ENCODE measurements at places on chromosomes 2 and 18.

GRCh38 chr2:95023222-95023597 lies 2.3 kb upstream of the MAL start:
- no peak for DNase-seq

DNA sequence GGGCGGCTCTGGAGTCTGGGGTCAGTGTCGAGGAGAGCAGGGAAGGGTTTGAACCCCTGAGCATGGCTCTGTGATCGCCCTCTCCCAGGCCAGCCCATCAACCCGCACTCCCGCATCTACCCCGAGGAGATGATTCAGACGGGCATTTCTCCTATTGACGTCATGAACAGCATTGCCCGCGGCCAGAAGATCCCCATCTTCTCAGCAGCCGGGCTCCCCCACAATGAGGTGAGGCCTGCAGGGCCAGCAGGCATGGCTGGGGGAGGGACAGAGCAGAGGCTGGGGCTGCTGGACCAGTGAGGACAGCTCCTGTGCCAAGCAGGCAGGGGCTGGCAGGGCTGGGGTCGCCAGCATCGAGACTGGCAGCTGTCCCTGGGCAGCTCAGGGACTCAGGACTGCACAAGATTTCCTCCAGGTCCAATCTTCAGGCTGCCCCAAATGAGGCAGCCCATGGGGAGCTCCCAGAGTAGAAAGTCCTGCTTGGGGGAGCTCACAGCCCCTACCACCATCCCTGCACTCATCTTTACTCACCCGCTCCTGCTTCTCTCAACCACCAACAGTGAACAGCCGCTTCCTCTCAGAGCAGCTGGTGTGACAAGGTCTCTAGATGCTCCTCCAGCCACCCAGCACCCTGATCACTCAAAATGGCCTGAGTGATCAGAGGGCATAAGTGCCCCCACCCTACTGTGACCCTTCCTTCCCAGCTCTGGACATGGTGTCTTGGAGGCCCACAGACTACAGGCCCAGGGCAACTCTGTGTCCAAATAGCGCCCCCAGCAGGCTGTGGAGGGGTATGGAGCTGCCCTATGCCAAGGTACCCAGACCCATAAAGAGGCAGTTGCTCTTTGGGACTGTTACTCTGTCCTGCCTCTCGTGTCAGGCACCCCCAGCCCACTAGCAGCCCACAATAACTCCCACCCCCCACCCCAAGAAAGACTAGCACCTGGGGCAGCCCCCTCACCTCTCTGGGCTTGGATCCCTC lies 18.3 kb upstream of the ANKRD53 start:
- DNase-seq, result no peak

DNA sequence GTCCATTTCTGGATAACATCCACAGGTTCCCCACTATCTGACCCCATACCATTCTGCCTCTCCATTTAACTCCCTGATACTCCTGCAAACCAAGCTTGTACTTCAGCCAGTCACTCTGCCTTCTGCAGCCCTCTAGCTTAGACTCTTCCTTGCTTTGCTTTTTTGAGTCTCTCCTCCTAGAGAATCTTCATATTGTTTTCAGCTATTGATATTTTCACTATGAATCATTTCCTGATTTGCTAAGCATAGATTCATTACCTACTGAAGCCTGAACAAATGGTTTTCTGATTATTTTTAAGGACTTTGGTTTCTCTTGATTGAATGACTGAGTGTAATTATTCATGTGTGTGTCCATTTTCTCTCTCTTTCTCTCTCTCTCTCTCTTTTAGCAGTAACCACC lies 2102.3 kb upstream of the CELF4 start:
- DNase-seq, result peak; percentile 5

- DNase-seq, result no peak
These were observed 295.8 kb upstream of the ZNF804A start for GRCh38 chr2:184302506-184302905.

GRCh38 chr2:57575700-57576268 lies 470.8 kb upstream of the VRK2 start:
- no peak for DNase-seq

GRCh38 chr2:40244675-40245074 lies 207.2 kb downstream of the SLC8A1 start:
- peak; percentile 74 for DNase-seq

DNA sequence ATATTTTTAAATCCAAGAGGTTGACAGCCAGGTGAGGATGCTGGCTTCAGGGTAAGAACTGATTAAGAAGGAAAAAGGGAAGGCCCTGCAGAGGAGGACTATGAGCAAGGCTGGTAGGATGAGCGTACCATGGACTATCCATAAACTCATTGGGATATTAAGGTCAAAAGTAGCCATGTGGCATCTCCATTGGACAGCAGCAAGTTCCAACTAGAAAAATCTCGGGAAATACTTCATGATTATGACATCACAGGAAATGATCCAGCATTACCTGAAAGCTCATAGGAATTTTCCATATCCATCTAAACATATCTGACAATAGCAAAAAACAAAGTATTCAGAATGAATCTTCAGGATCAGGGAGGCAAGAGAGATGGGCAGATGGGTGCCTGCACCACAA lies 34.2 kb downstream of the TGFA start:
- no peak for DNase-seq

DNA sequence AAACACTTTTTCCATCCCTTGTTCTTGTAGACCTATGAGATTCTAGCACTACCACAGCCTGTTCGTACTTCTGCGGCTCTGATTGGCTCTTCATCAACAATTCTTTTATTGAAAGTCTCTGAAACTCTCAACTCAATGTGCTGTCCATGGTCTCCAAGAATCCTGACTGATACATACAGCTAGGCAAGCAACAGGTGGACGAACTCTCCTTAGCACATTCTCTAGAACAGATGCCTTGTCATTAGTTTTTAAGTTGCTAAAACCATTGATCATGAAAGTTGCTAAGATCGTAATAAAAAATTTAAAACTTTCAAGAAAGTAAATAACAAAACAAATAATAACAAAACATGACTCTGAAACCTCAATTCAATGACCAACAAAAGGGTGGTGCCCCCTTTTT lies 210.5 kb downstream of the EPHA4 start:
- DNase-seq, result no peak

GRCh38 chr2:1658394-1659151 lies 85.7 kb downstream of the PXDN start:
- no peak for DNase-seq

DNA sequence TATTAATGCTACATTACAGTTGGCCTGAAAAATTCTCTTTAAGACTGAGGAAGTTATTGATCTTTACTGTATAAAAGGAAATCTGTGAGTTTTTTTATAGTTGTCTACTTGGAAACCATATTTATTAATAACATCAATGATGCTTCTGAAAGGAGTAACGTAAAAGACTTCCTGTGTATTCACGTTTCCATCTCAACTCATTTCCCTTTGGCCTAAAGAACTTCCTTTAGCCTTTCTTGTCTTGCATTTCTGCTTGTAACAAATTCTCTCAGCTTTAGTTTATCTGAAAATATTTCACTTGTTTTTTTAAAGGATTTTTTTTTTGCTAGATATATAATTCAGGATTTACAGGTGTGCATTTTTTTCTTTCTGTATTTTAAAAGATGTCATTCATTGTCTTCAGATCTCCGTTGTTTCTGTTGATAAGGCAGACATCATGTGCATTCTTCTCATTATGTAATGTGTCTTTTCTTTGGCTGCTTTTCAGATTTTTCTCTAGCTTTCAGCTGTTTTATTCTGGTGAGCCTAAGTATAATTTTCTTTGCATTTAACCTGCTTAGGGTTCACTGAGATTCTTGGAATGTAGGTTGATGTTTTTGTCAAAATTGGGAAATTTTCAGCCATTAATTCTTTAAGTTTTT lies 159.0 kb upstream of the DAPL1 start:
- no peak for DNase-seq

DNA sequence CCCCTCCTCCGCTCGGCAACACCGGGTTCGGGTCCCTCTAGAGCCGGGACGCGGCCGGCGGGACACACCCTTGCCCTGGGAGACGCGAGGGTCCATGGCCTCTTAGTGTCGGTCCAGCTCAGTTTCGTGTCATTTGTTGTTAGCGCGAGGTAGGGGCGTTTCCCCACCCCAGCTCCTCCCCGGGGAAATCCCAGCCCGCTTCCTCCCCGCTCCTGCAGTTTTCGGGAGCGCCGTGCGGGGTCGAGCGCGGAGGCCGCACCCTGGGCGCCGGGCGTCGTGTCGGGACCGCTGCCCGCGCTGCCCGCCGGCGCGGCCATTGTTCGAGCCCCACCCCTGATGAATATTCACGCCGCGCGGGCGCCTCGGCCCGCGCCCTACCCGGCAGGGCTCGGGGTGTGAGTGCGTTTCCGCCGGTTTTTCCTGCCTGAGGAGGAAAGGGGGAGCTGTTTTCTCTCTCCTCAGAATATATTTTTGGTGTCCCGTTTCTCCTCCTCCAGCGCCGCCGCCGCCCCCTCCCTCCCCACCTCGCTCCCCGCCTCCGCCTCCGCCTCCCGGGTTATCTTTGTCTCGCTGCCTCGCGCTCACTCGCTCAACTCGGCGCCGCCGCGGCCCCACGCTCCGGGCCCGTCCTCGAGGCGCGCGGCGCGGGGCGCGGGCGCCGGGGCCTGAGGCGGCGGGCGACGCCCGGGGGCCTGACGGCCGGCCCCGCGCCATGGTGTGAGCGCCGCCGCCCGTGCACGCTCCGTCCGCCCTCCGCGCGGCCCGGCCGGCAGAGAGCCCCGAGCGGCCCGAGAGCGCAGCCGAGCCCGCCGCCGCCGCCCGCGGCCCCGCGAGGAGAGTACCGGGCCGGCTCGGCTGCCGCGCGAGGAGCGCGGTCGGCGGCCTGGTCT lies at the start of gene MAP4K4:
TSS of gene MAP4K4 (plus strand) at position 584 of the 890 bp plus-strand sequence. CDS start 374 bp downstream, outside the sequence.
- DNase-seq, result peak; percentile 87
